ENCODE measurements at places on chromosomes 3 and 15.

GRCh38 chr3:2923390-2923789 lies 186.8 kb downstream of the IL5RA start:
- no peak for DNase-seq

DNA sequence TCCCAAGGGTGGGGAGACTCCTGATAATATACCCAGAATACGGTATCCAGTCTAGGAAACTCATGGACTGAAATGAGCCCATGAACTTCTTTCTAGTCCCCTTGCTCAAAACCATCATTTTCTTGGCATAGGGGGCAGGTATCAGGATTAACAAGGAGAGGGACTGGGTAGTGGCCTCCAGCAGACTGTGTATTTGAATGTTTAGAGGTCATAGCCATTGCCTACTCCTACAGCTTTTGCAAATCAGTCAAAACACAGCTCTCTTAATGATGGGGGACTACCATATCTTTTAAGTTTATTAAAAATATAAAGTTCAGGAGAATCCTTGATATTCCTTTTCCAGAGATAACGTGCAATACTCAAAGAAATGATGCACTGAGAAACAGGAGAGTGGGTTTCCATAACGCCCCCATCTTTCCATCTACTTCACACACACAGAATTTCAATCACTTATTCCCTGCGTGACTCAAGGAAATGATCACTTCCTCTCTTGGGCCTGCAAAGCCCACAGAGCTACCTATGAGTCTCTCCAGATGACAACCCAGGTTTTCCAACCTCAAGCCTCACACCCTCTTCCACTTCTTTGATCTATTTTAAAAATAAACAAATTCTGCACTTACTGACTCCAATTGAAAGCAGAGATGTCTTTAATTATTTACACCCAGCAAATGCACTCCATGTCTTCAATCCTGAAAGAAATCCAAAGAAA lies 584.0 kb upstream of the LMCD1 start:
- no peak for DNase-seq

DNA sequence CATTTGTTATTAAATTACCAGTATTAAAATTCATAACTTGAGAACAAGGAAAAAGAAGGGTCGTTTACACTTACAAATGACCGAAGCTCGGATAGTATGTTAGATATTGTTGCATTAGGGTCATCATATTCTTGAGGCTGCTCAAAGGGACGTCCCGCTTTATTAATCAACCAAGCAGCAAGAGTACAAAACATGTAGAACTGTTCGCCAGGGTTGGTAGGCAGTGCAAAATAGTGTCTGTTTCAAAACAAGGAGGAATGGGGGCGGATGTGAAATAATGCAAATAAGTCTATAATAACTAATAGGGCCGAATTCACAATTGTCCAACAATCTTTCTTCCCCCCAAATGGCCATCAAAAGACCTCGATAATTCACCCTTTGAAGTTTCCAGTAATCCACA lies 2.9 kb downstream of the IFT57 start:
- no peak for DNase-seq

DNA sequence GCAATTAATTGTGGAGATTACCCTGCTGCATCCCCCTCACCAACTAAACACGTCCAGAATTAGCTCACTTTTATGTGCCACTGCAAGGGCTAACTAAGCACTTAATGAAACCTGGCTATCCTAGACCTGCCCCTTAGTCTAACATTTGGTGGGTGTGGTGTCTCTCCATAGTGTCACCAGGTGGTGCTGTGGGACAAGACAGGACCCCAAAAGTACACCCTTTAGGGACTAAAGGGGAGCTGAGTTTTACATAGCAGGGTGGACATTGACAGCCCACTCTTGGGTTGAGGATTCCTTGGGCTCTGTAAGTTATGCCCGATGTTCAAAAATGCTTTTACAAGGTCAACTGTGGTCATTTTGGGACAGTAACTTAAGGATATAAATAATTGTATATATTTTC lies 5.7 kb downstream of the DUT start:
- DNase-seq, result peak; percentile 16

DNA sequence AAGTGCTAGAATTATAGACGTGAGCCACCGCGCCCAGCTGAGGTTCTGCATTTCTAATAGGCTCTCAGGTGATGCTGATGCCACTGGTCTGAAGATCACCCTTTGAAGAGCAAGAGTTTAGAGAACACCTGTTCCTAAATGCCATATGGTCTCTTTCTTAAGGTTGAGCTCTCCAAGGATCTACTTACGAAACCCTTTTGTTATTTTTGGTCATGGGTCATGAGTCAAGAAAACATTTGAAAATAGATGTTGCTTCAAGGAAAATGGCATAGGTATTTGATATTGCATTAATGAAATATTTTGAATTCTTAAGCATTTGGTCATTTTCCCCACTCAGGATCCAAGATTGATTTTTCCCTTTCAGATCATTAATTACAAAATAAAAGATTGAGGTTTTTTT lies 74.7 kb upstream of the SOX2 start:
- no peak for DNase-seq

- no peak for DNase-seq
These were observed 30.4 kb downstream of the RPL22L1 start for GRCh38 chr3:170839518-170840100.

DNA sequence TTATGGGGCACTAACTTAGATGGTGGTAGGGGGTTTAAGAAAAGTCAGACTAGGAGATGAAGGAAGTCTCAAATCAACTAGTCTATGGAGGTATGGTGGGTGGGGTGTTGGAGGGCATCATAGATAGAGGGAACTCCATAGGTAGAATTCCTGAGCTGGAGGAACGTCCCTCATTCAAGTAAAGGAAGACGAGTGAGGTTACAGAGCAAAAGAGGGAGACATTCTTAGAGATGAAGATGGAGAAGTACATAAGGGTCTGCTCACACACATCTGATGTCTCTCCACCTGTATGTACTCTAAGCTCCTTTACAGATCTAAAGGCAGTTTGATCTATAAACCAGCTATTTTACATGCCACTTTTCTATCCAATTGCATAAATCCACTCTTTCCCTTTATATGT lies 1.4 kb downstream of the PLSCR1 start:
- DNase-seq, result no peak

DNA sequence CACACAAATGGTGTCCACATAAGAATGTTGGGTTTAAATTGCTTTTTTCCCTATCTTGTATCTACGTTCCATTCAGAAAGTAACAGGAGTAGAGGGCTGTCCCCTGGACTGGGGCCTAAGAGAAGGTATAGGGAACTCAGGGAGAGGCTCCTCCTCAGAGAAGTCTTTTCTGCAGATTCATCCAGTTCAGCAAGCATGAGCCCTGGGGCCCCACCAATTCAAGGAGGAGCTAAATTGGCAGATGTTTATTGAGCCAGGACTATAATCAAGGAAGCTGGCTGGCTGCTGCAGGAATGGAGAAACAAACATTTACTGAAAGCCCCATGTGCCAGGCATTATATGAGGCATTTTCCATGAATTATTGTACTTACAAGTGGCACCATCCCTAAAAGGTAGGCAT lies 22.1 kb upstream of the LARS2 start:
- DNase-seq, result no peak

- DNase-seq, result no peak
These were observed 115.7 kb upstream of the ADAMTS9 start for GRCh38 chr3:64803469-64803868.

- DNase-seq, result no peak
These were observed 23.0 kb upstream of the COPG1 start for GRCh38 chr3:129226374-129226773.

DNA sequence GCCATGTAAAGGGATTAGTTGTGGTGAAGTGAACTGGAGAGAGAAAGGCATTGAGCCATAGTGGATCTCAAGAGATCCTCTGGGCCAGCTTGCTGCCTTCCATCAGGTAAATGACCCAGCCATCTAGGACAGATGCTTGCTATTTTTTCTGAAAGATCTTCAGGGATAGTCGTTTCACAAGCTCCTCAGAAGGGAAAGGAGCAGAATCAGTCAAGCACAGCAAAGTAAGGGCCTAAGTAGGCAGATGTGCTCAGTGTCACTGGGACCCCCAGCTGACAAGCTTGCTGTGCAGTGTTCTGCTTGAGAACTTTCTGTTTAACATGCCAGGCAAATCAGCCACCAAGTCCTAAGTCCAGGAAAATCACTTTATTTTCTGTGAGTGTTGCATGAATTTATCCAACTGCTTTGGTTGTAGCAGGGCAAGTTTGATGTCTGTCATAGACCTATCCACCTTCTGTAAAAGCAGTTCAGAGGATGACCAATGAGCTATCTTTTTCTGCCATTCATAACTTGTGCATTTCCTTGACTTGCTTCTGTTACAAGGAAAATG lies 319.8 kb downstream of the IL5RA start:
- DNase-seq, result no peak

DNA sequence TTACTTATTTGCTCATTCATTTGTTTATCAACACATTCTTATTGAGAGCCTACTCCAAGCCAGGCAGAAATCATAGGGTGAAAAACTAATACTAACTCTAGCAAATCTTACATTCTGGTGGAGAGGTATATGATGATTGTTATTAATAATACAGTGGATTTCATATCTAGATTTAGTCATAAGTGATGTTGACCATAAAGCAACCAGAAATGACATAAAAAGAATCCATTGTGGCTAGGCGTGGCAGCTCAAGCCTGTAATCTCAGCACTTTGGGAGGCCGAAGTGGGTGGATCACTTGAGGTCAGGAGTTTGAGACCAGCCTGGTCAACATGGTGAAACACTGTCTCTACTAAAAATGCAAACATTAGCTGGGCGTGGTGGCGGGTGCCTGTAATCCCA lies 26.2 kb upstream of the IL20RB start:
- no peak for DNase-seq

DNA sequence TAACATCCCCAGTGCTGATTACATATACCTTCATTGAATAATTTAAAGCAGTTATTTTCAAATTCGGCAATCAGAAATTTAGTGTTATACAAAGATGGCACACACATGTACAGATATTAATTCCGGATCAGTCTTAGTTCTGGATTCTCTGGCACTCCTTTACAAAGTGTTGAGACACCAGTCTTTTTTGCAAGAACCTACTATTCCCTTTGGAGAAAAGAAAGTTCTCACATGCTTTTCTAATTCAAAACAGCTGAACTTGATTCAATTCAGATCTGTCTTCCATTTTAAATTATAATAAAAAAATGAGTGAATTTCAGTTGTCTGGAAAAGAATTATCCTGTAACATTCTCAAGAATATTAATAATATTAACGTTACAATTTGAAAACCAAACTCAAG lies 20.4 kb downstream of the CCDC191 start:
- no peak for DNase-seq

GRCh38 chr15:37619358-37620042 lies 314.9 kb upstream of the TMCO5A start:
- no peak for DNase-seq

- peak; percentile 62 for DNase-seq
These were observed 124.6 kb downstream of the AKAP13 start for GRCh38 chr15:85504749-85505676.

DNA sequence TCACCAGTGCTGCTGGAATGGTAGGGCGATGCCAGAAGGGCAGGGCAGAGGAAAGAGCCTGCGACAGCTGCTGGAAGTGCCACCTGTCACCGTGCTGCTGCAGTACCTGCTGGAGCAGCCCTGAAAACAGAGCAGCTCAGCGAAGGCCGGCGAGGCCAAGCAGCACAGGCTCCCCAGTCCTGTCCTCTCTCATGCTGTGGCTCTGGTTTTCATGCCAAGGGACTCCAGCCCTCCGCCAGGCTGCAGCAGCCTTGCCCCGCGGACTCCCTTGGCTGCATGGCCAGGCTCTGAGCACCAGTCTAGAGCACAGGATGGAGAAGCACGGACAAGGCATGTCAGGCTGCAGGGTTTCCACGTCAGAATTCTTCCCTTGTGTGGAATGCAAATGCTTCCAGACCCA lies 43.9 kb downstream of the ADCY5 start:
- no peak for DNase-seq

- no peak for DNase-seq
These were observed 67.0 kb upstream of the SLC25A26 start for GRCh38 chr3:66153481-66154443.

DNA sequence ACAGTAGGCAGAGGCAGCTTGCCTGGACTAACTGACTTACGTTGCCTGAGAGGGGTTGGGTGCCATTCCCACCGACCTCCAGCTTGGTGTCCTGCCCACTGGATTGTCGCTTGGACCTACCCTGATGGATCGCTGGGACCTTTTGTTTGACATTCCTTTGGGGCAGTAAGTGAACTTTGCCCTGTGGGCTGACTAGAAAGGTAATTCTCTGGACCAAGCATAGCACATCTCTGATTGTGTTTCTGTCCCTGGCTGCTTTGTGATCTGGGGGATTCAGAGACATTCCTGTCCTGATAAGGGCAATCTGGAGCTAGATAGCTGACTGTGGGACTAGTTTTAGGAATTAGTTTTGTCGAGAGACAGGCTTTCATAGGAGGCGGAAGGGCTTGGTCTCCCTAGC lies 19.5 kb upstream of the IFT57 start:
- DNase-seq, result no peak

DNA sequence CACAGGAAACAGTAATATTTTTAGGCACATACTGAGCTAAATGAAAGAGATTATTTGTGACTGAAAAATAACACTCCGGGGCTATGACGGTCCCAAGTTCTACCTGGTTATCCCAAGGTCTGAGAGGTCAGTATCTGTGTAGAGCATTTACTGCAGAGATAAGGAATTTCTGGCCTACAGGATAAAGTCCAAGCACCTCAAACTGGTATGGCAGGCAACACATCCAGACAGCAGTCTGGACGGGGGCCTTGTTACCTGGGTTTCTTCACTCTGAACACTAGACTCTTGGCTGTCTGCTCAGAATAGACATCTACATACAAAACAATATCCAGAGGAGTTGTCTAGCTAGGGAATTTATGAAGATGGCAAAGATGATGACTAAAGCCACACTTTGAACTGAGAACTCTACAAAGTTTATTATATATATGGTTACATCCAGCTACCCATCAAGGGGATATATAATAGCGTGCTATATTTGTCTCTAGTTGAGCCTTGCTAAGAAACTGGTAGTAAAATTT lies 42.0 kb upstream of the CLRN1 start:
- no peak for DNase-seq

- DNase-seq, result no peak
These were observed 70.5 kb upstream of the SEC13 start for GRCh38 chr3:10391391-10391790.

GRCh38 chr15:66251790-66252684 lies 1.5 kb downstream of the MEGF11 start:
- peak; percentile 38 for DNase-seq

- DNase-seq, result peak; percentile 17
These were observed 5.6 kb upstream of the NCEH1 start for GRCh38 chr3:172716476-172716875.

- DNase-seq, result no peak
These were observed 38.5 kb downstream of the SLCO2A1 start for GRCh38 chr3:133991209-133991608.

Measured in CD4-positive, alpha-beta T cell treated with Interleukin-12 subunit alpha and Interleukin-12 subunit beta, for 1 hour (primary cell).